Mucosa of descending colon (tissue), 3 donors: ENCODE measurements at places on chromosomes 4 and X. TPM values are rescaled to one million over a fixed set of nuclear protein-coding genes. Genes with fewer than 3 reads are reported as not detected.
A peak's percentile ranks its signal among the peaks of the same experiment; 100 is the strongest.

DNA sequence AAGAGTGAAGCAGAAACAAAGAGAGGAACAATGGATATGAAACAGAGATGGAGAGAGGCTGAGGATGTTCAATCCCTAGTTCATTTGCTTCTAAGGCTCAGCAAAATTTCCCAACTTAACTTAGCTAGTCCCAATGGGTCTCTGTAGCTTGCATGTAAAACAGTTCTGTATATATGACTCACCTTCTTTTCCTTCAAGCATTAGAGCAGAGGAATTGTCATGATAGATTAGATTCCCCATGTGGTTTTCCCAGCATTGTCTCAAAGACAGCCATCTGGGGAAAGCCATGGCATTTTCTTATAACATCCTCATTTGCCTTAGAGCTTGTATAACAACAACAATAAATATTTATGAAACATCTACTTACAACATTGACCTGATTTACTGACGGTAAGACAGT, 93.9 kb upstream of the GATB start:
- DNase-seq, result no peak

DNA sequence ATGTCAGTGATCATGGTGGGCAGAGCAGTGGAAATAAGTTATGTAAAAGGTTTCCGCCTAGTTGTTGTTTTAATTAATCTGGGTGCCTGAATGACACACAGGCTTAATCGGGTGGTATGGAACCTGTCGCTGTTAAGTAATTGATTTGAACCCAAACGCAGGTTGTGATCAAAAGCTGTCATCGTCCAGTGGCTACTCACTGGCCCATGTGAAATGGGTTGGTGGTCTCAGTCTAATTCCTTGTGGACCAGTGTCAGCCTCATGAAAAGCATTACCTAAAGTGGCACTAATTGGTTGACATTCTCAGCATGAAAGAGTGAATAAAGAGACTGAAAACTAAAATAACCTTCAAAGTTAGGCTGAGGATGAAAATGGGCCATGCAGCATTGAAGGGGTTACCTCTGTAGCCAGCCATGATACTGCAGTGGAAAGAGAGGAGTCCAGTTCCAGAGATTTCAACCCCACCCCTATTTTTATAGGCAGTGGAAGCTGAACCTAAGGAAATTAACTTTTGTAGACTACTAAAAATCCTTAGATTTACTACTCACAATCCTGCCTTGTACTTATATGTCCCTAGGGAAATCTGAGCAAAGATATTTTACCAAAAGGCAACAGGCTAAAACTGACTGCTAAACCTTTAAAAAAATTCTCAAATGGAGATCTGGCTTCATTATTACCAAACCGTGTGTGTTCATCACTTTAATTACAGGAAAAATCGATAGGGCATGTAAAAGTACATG, 251.7 kb upstream of the TENM3 start:
- no peak for DNase-seq

The CXCL6 gene
- 0.19 TPM for total RNA-seq

GRCh38 chr4:10403633-10404445, 53.4 kb downstream of the ZNF518B start:
- DNase-seq, result no peak

The SLITRK4 gene
- total RNA-seq, result 1.1 TPM

GRCh38 chr4:178205826-178206225, 763.6 kb upstream of the AGA start:
- DNase-seq, result no peak

The FAM9B gene
- not detected for total RNA-seq

DNA sequence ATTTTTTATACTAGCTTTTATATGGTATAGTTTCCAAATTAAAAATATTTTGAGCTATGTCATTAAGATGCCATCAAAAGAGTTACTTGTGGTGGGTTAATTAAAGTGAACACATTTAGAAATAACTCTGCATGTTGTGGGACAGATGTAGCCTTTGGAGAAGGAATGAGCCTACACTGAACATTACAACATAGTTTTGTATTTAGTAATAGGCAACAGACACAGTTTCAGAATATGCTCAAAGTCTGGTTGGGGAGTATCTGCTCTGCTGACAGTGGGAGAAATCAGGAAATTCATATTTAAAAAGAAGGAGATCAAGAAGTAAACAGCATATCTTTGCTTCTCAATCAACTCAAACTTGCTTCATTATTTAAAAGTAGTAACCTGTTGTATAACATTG, 23.7 kb downstream of the EMCN start:
- DNase-seq, result no peak

- no peak for DNase-seq
Observed at GRCh38 chrX:154484255-154485149, 1.9 kb downstream of the UBL4A start.

DNA sequence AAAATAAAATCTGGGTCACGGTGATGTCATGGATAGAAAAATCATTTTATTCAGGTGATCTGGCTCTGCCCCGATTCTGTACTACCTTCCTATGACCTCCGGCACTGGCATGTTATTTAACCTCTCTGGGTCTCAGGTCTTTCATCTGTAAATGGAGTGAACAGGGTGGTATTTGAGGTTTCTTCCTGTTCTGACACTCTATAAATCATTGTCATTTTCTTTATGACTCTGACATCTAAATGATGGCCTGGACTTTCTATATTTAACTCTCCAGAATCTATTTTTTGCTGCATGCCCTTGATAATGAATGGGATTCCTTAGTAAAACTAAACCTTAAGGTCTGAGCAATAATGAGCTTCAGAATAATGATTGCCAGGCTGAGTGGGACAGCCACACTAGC, 422.0 kb upstream of the CNKSR2 start:
- DNase-seq, result no peak

DNA sequence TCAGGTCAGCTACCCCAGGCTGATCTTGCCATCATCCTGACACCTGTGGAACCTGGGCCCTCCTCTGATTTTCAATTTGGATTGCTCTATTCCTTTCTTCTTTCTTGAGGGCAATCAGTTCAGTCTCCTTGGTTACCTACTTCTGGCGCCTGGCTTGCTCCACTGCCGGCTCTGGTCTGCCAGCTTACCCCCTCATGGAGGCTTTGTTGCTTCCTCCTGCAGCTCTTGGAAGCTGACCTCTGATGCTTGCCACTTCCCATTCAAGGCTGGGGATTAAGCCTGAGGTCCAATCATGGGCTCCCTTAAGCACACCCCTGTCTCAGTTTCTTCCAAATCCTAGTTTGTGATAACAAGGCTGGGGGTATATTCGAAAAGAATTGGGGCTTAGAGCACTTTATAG, 5.4 kb downstream of the TMEM154 start:
- no peak for DNase-seq

DNA sequence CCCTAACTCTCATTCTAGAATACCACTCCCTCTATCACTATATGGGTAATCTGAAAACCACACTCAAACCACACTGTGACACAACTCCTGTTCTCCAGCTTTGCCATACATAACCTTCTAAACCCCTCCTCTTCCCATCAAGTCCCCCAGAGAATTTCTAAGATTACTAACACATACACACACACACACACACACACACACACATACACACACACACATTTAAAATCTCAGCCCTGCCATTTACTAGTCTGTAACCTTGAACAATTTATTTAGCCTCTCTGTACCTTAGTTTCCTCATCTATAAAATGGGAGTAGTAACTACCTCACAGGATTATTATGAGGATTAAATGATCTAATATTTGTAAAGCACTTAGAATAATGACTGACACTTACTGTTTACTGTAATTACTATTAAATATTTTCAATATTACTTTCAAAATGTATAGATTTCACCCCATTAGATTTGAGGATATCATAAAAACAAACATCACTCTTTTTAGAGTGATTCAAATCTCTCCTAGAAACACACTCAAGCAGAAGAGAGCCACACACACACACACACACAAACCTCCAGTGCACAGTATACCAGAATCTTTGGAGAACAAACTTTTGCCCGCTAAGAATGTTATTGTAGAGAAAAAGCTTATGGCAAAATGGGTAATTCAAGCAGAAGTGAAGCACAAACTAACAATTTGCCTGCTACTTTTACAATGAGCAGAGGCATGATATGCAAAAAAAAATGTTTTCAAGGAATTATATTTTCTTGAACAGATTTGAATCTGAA, 3.8 kb downstream of the ANKRD50 start:
- no peak for DNase-seq

GRCh38 chr4:3470244-3471097, 7.4 kb downstream of the DOK7 start:
- peak; percentile 46 for DNase-seq

The ZMAT1 gene
- total RNA-seq, result 2.6 TPM

DNA sequence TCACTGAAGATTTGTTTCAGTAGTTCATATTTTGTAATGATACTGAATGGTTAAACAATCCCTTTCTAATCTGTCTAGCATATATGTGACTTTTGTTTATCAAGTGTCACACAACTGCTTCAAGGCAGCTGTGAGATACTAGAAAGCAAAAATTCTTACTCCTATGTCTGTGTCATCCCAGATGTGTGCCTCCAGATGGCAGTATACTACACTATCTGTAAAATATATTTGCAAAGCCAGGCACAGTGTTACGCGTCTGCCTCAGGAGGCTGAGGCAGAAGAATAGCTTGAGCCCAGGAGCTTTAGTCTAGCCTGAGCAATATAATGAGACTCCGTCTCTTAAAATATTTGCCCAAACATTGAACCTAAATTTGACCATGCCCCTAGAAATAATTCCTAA, 4.0 kb downstream of the NUDT10 start:
- no peak for DNase-seq

DNA sequence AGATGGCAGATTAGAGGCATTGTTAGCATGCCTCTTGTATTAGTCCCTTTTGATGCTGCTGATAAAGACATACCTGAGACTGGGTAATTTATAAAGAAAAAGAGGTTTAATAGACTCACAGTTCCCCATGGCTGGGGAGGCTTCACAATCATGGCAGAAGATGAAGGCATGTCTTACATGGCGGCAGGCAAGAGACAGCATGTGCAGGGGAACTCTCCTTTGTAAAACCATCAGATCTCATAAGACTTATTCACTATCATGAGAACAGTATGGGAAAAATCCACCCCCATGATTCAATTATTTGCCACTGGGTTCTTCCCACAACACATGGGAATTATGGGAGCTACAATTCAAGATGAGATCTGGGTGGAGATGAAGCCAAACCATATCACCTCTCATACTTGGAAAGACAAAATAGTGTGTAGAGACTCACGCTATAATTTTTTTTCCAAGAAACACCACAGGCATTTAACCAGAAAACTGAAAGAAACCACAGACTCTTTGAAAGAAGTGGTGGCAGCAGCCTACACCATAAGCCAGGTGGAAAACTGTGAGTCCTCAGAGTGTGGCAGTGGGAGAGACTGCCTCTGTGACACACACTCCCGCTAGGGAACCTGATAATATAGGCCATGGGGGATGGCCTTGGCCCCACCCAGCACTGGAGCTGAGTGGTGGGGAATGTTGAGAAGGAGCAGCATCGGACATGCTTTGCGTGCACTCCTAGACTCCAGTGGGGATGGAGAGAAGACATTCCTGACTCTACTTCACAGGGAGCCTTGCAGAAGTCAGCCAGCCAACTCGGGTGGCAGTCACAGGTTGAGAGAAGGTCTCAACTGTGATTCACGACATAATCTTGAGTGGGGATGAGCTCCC, 51.5 kb downstream of the SLC2A9 start:
- no peak for DNase-seq

GRCh38 chr4:41525129-41525528, 12.8 kb upstream of the LIMCH1 start:
- DNase-seq, result no peak

The SMR3B gene
- total RNA-seq, result not detected

The RHOXF1 gene
- not detected for total RNA-seq

GRCh38 chr4:94351319-94351718, 8.7 kb upstream of the HPGDS start:
- no peak for DNase-seq

GRCh38 chr4:75995727-75996126, 5.0 kb upstream of the SDAD1 start:
- DNase-seq, result no peak

The MPP1 gene
- total RNA-seq, result 28.9 TPM

DNA sequence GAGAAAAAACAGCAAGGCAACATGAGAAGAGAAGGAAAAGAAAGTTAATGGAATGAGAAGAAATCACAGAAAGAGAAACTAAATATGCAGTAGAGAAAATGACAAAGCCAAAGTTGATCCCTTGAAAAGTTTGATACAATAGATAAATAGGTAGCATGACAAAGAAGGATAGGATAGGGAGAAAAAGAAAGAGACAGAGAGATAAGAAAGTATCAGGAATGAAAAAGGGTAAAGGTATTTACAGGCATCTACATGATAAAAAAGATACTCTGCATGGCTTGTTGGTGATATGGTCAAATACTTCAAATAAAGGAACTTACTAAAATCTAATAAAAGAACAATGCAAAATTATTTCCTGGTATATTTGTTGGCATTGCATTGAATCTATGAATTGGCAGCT, 185.5 kb upstream of the TECRL start:
- no peak for DNase-seq

GRCh38 chr4:124449881-124450280, 262.7 kb downstream of the ANKRD50 start:
- DNase-seq, result no peak

DNA sequence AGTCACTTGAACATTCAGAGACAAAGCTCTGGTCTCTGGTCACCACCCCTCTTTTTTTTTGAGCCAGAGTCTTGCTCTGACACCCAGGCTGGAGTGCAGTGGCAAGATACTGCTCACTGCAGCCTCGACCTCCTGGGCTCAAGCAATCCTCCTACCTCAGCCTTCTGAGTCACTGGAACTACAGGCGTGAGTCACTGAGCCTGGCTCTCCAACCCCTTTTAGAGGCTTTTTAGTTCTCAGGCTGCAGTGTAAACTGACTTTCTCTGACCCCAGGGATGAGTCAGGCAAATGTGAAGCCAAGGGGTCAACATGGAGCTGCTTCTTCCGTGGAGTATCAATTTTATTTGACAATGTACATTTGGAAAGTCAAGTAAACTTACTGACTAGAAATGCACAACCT, 229.2 kb downstream of the PTTG2 start:
- DNase-seq, result no peak

DNA sequence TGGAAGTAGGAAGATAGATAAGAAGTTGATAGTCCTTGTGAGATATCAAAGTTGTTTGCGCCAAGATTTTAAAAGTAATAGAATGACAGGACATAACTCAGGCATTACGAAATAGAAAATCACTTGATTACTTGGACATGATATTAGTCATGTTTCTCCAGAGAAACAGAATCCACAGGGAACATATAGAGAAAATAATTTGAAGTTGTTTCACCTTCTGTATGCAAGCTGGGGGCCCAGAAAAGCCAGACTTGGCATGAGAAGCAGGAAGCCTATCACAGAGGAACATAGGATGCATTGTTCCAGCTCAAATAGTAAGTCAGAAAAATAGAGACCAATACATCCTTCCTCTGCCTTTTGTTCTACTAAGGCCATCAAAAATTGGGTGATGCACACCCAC, 715.9 kb downstream of the TECRL start:
- no peak for DNase-seq

The CACNA1F gene
- total RNA-seq, result 3.0 TPM
